ENCODE measurements at places on chromosomes 1 and 21.

DNA sequence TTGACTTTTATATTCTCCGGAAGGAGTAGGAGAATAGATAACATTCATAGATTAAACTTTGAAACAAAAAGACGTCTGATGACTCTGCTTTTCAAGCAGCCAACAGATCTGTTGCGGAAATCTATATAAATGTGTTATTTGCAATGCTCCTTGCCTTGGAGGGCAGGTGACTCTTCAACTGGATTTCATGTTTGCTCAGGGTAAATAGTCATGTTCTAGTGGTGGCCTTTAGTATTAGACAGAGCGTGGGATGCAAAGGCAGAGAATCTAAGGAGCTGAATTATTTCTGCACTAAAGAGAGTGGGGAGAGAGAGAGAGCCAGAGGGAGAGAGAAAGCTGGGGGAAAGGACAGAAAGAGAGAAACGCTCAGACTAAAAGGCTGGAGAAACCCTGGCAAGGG lies 454.3 kb downstream of the AJAP1 start:
- no peak for DNase-seq

DNA sequence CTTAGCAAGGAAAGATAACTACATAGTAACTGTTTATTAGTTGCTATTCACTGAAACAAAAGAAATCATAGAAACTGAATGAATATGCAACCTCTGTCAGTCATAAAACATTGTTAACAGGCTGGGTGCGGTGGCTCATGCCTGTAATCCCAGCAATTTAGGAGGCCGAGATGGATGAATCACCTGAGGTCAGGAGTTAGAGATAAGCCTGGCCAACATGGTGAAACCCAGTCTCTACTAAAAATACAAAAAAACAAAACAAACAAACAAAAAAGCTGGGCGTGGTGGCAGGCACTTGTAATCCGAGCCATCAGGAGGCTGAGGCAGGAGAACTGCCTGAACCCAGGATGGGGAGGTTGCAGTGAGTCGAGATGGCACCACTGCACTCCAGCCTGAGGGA lies 44.1 kb downstream of the CRB1 start:
- no peak for DNase-seq

DNA sequence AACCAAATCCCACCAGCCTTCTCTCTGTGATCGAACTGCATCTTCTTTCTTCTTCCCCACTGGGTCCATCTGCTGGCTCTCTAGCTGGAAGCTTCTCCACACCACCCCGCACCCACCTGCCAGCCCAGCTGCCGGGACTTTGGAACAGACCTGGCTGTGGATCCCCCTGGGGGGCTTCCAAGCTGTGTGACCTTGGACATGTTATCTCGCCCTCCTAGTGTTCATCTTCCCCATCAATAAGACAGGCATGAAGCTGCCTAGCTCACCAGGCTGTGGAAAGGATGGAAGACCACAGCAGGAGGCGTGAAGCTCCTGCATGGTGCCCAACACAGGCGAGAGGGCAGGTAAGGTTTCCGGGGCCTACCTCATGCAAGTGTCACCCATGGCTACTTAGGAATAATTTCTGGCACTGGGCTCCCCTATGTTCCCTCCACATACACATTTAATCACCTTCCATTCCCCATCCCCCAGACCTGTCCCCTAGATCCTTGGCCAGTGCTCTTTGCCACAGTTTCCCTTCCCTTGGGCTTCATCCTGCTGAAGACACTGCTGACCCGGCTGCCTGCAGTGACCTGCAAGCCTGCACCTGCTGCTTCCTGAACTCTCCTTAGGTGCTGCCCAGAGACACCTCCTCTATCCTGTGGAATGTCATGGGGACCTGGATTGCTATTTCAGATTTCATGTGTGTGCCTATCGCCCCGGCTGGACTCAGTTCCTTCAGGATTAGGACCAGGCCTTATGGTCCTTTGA lies 13.2 kb upstream of the C2CD2 start:
- DNase-seq = no peak

GRCh38 chr1:110674337-110675059 lies at the start of gene KCNA3:
Gene KCNA3, minus strand, starts transcription at chr1:110674940. Its CDS starts 131 bp downstream, at chr1:110674809.
- peak; percentile 59 for DNase-seq

DNA sequence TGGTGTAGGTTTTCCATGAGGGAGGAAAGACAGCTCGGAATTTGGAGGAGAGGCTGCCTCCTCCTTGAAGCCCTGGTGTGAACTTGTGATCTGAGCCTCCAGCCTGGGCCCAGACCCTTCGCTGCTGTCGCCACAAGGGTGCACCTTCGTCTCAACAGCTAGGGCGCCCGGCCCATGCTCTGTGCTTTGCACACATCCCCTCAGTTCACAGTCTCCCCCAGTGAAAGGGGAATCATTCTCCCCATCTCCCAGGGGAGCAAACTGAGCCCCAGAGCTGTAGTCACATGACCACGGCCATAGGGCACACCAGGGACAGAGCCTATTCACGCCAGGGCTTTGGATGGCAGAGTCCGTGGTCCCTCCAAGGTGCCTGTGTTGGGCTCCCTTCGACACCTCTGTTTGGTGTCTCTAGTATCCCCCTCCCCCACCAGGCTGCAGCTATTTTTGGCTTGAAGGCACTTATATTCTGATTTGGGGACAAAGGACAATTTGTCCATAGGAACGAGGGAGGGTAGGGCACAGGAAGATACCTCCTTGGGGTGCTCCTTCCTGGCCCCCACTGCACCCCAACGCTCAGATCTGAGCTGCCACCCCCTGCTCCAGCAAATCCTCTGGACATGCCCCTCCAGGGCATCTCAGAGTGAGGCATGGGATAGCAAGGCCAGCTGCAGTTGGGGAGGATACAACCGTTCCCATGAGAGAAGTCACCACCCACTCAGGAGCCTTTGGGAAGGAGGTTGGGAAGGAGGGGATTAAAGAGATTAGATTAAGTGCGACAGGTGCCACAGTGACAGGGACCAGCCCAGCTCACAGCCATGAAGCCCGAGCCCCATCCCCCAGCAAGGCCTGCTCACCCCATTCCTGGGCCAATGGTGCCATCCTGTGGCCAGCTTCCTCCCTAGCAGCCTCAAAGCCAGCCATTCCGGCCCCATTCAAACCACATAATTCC lies 15.7 kb downstream of the MATN1 start:
- peak; percentile 81 for DNase-seq

- no peak for DNase-seq
Measured at GRCh38 chr1:166261511-166261910, 94.7 kb upstream of the FAM78B start.

DNA sequence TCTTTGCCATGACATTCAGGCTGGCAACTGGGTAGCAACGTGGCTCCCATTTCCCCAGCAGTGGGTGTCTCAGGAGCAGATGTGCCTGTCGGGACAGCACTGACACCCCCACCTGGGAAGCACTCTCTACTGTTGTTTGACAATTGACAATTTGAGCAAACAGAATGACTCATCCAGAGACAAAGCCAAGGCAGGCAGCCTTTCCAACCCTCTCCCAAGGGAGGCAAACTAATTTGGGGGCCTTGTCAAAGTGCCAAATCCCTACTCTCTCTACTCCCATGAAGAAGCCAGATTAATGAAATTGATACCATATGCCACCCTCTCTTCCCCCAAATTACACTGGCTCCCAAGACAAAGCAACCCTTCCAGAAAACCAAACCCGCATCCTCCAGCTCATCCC lies 65.6 kb downstream of the GRIK3 start:
- DNase-seq = peak; percentile 97

DNA sequence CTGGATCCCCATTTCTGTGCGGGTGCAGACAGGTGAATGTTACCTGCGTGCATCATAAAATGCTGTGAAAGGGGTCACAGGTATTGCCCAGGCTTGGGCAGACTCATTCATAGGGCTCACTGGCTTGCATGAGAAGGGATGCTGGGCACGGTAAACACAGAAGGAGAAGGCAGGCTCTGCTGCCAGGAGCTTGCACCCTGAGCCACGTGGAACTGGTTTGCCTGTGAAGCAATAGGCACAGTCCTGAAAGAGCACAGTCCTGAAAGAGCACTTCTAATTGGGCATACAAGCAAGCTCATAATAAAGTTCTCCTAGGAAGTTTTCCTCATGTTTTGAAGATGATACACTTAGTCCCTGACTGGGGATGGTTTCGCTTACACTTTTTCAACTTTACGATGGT lies 40.9 kb downstream of the GALNT2 start:
- no peak for DNase-seq

DNA sequence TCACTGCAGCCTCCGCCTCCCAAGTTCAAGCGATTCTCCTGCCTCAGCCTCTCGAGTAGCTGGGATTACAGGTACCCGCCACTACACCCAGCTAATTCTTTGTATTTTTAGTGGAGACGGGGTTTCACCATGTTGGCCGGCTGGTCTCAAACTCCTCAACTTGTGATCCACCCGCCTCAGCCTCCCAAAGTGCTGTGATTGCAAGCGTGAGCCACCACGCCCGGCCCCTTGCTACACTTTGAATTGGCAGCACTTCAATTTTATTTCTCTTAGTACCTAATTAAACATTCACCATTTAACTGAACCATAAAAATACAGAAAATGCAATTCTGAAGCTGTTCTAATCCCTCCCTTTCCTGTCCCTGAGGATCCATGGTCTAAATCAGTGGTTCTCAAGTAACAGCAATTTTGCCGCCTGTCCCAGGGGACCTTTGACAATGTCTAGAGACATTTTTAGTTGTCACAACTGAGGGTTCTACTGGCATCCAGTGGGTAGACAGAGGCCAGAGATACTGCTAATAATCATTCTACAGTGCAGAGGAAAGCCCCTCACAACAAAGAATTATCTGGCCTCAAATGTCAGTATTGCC lies 4.3 kb upstream of the BCL2L15 start:
- no peak for DNase-seq

DNA sequence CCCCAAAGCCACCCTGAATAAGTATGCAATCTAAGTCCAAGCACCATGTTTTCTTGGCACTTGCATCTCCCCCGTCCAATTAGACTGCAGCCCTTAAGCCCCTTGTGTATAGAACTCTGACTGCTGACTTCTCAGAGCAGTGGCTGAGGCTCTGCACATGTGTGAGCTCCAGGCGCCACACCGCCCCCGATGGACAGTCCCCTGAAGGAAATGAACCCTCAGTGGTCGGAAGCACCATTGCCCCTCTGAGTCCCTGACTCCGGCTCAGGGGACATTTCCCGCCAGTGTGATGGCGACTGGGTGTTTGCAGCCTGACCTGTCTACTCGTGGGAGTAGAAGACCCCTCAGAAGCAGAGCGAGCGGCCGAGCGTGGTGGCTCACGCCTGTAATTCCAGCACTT lies 37.2 kb upstream of the SCCPDH start:
- DNase-seq = no peak

DNA sequence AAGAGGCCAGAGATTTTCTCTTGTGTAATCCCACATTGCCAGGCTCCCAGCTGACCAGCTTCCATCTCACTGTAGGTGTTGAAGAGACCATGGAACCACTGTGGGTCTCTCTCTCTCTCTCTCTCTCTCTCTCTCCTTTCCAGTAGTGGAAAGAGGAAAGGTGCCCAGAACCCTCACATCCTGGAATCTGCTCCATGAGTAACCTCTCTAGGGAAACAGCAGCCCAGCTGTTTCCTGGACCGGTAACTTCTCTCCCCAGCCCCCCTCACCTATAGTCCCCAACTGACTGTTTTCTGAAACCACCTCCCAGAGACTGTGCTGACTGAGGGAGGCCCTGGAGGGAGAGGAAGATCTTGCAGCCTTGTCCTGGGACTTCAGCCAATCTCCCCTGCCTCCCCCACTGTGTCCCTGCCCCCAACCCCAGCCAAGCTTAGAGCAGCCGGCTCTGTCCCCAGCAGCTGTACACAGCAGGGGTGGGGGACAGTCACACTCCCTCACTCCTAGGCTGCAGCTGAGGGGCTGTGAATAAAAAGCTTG lies 20.6 kb upstream of the SLC45A3 start:
- DNase-seq = peak; percentile 47

GRCh38 chr1:224589006-224589405 lies 27.1 kb upstream of the CNIH3 start:
- no peak for DNase-seq

DNA sequence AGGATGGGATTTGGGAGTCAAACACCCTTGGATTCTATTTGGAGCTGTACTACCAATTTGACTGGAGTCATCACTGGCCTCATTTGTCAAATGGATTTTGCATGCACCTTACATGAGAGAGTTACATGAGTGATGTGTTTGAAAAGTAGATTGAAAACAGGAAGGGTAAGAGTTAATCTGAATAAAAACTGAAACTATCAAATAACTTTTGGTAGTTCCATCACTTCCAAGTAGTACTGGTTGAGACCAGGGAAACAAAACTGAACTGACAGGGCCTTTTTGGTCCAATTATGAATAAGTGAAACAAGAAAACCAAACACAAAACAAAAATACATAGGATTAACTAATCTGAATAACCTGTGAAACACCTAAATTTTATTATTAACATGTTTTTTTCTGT lies 30.2 kb downstream of the NUCKS1 start:
- no peak for DNase-seq

DNA sequence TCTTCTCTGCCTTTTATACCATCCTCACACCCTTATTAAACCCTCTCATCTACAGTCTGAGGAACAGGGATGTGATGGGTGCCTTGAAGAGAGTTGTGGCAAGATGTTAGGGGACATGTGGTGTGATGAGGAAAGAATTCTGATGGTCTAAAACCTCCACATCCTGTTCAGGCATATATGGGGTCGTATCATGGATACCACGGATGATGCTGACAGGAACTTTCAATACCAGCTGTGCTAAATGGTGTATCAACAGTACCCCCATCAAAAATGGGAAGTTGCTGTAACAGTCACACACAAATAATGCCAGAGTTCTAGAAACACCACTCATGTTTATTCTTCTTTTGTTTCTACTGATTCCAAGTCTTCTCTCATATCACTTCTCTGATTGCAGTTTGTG lies 12.9 kb downstream of the OR2T6 start:
- DNase-seq = no peak

GRCh38 chr1:229848752-229849677 lies 218.0 kb upstream of the GALNT2 start:
- DNase-seq = no peak

- DNase-seq = peak; percentile 85
Measured at GRCh38 chr1:32247983-32248889, 1.2 kb downstream of the FAM167B start.

GRCh38 chr1:54273092-54273794 lies 73.3 kb downstream of the MRPL37 start:
- DNase-seq = peak; percentile 49

DNA sequence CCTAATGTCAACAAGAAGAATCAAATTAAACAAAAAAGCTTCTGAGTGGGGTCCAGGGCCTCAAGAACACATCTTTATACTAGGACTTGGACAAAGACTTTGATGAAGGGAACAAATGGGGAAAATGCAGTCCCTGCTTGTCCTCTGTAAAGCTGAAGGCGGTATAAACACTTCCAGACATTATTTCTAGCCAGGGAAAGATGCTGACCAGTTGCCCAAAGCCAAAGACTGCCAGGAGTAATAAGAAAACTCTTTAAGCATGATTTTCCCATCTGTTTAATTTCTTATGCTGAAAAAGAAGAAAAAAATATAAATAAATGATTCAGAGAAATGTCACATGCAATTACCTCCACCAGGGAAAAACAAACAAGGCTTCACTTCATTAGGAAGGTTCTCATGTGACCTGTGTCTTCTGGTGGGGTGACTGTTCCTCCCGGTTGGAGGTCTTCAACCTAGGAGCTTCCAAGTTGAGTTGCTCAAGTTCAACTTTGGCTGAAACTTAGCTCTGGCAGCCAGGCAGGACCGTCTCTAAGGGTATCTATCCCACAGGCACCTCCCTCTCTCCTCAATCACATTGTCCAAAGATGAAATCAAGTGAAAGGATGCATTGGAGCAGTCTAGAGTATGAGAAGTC lies 65.2 kb upstream of the KCNE2 start:
- DNase-seq = no peak

GRCh38 chr1:162113419-162113818 lies 43.9 kb downstream of the NOS1AP start:
- no peak for DNase-seq
